ENCODE measurements at places on chromosomes 3 and 15. TPM values are rescaled to one million over a fixed set of nuclear protein-coding genes. Genes with fewer than 3 reads are reported as not detected.

UNC13C gene
- total RNA-seq: not detected

LACTB gene
- 27.3 TPM for total RNA-seq

IFRD2 gene
- total RNA-seq: 64.8 TPM

GOLGA6L4 gene
- 0.78 TPM for total RNA-seq

Measured in smooth muscle cell of the umbilical artery (primary cell).